Right ventricle myocardium inferior (tissue), 1 donor: ENCODE measurements at places on chromosomes 16 and 17. TPM values are rescaled to one million over a fixed set of nuclear protein-coding genes. Genes with fewer than 3 reads are reported as not detected.

DHRS7B gene
- total RNA-seq, result 28.4 TPM

PIK3R6 gene
- total RNA-seq, result 0.78 TPM

MEFV gene
- 1.1 TPM for total RNA-seq

TP53TG3F gene
- not detected for total RNA-seq

VPS35L gene
- 24.6 TPM for total RNA-seq

RHBDL3 gene
- 3.4 TPM for total RNA-seq

TMEM114 gene
- not detected for total RNA-seq

PPP1R27 gene
- not detected for total RNA-seq

APPBP2 gene
- 16.7 TPM for total RNA-seq

C17orf107 gene
- 0.78 TPM for total RNA-seq

DHRS7C gene
- 69.8 TPM for total RNA-seq

TBC1D3K gene
- total RNA-seq, result not detected

KRT32 gene
- not detected for total RNA-seq

MYH11 gene
- total RNA-seq, result 17.9 TPM

SLC6A4 gene
- 0.22 TPM for total RNA-seq

TTLL6 gene
- 0.08 TPM for total RNA-seq

PSMD7 gene
- 123 TPM for total RNA-seq

VKORC1 gene
- 41.1 TPM for total RNA-seq

GPRC5C gene
- 37.2 TPM for total RNA-seq

HOXB6 gene
- 0.57 TPM for total RNA-seq

KAT2A gene
- 22.0 TPM for total RNA-seq

RHOT2 gene
- total RNA-seq, result 86.0 TPM

PYDC1 gene
- total RNA-seq, result not detected

CA4 gene
- total RNA-seq, result 13.4 TPM

CHRNE gene
- total RNA-seq, result 0.41 TPM

NPIPA7 gene
- total RNA-seq, result 3.0 TPM

TP53TG3C gene
- total RNA-seq, result 0.46 TPM

ABCC11 gene
- total RNA-seq, result not detected

KCTD5 gene
- 10.5 TPM for total RNA-seq

NEK8 gene
- total RNA-seq, result 0.60 TPM

HOXB7 gene
- 0.41 TPM for total RNA-seq

OR1A1 gene
- not detected for total RNA-seq

SOST gene
- not detected for total RNA-seq

ZFPM1 gene
- 4.1 TPM for total RNA-seq

TM4SF5 gene
- total RNA-seq, result not detected

RASD1 gene
- 45.3 TPM for total RNA-seq

C16orf96 gene
- 0.05 TPM for total RNA-seq

KRT28 gene
- total RNA-seq, result not detected

PHOSPHO1 gene
- 0.78 TPM for total RNA-seq

CIBAR2 gene
- not detected for total RNA-seq

MAPT gene
- 39.3 TPM for total RNA-seq

TOM1L1 gene
- 10.5 TPM for total RNA-seq

SLC13A2 gene
- not detected for total RNA-seq

CMTM2 gene
- 0.35 TPM for total RNA-seq

MYH2 gene
- total RNA-seq, result not detected

CYTH1 gene
- total RNA-seq, result 34.0 TPM

SPAG9 gene
- total RNA-seq, result 49.4 TPM

SLC38A8 gene
- total RNA-seq, result 3.1 TPM

SPN gene
- 1.3 TPM for total RNA-seq

PRSS27 gene
- 0.30 TPM for total RNA-seq

ARL5C gene
- not detected for total RNA-seq

KRT222 gene
- 0.41 TPM for total RNA-seq

AMDHD2 gene
- 16.2 TPM for total RNA-seq
